Spleen (tissue), 13 donors: ENCODE measurements at places on chromosomes 6 and 20.

GRCh38 chr6:92634561-92634960, 784.8 kb downstream of the EPHA7 start:
- DNase-seq, result no peak

DNA sequence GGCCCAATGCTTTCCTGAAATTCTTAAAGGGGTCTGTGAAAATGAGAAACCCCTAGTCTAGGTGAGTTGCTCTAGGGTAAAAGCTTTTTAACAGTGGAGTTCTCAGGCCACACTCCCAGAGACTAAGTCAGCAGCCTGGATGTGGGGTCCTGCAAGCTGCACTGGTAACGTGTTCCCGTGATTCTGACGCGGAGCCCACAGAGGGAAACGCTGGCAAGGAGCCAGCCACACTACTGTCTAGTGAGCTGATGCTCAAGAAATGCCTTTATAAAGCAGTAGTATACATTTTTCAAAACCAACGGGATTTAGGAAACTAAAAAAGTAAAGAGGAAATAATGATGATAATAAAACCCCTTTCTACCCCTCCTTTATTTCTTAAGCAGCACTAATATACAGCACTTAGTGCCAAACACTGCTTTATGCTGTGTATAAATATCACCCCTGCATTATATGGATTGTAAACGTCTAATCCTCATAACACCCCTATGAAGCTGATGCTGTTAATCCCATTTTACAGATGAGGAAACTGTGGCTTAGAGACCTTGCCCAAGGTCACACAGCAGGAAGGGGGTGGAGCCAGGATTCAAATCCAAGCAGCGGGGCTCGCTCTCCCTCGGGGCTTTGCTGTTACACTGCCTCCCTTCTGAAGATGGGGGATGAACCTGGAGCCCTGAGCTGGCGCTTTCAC, 25.0 kb downstream of the KCNK15 start:
- peak; percentile 47 for DNase-seq

GRCh38 chr6:43682724-43683429, 4.7 kb downstream of the MRPS18A start:
- DNase-seq, result no peak

DNA sequence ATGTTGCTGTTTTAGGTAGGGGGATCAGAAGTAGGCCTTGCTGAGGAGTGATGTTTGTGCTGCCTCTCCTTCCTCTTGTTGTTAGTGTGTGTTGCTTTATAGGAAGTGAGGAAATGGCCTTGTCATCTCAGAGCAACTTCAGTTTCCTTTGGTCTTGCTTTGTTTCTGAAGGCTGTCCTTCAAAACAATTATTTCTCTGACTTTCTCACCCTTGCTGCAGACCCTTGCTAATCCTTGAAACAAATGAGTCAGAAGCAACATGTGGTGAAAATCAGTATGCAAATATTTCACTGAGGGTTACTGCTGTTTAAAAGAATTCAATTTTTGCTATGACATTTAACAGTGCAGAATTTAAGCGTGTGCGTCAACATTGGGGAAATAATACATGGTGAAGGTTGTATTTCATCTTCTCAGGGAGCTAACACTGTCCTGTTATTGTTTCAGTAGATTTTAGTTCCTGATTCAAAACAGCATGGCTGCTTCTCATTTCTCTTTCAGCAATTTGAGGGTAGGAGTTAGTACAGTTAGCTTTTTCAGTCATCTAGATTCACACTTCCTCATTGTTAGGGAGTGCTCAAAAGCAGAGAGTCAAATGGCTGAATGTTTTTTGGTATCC, 13.8 kb downstream of the RNF144B start:
- DNase-seq, result no peak

- DNase-seq, result no peak
Measured at GRCh38 chr6:133099573-133099972, 141.6 kb upstream of the EYA4 start.

DNA sequence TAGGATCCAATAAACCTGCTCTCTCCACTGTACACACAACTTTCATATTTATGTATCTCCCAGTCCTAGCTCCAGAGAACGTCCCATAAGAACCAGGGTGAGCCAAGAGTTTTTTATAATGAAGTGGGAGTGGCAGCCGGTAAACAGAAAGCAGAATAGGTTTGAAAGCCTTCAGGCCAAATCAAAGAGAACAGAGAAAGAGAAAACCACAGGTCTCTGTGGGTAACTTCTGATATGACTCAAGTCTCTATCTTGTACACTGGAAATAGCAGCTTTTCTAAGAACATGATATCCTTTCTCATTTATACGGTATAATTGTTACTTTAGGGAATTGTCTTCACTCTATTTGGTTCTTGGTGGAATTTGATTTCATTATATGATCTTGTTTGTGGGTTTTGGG, 273.6 kb downstream of the PACRG start:
- no peak for DNase-seq

- no peak for DNase-seq
Measured at GRCh38 chr20:46408281-46408731, 1.9 kb upstream of the ELMO2 start.

- DNase-seq, result no peak
Measured at GRCh38 chr20:21396599-21397340, 556 bp downstream of the NKX2-4 start.

DNA sequence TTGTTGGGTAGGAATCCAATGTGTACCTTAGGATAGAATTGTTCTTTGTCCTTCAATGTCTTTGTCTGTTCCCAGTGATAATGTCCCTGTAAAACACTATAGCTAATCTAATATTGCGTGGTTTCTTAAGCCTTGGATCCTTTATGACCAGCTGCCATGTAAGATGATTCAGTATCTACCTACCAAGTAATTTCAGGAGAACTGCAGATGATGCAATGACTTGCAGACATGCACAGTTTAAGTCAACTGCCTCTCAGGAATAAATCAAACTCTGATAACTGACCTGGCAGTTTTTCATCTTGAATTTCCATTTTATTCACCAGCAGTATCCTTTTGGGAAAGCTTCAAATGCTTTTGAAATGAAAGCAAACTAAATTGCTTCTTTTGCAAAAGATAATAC, 157.8 kb downstream of the TPBG start:
- DNase-seq, result no peak

DNA sequence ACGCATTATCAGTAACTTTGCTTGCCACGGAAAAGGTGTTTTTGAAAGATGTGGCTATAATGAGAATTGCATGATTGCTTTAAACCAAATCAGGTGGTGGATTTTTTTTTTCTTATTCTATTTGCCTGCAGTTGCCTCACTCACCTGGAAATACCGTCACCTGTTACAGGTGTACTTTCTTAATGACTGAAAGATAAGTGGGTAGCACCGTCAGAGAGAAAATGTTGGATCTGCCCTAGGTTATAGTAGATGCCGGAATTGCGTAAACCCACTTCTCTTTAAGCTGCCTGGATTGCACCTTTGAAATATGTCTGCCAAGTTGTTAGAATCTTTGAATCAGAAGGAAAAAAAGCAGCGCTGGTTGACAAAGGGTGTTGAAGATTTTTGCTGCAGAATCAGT, 68.5 kb downstream of the SH3BGRL2 start:
- no peak for DNase-seq

- DNase-seq, result no peak
Measured at GRCh38 chr20:47774131-47774777, 11.0 kb downstream of the SULF2 start.

- no peak for DNase-seq
Measured at GRCh38 chr6:127812985-127813698, 87.7 kb downstream of the THEMIS start.

DNA sequence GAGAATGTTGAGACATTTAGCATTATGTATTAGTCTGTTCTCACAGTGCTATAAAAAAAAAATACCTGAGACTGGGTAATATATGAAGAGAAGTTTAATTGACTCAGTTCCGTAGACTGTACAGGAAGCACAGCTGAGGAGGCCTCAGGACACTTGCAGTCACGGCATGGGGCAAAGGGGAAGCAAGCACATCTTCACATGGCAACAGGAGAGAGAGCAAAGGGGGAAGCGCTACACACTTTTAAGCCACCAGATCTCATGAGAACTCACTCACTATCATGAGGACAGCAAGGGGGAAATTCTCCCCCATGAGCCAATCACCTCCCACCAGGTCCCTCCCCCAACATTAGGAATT, 26.8 kb upstream of the TFAP2A start:
- DNase-seq, result no peak

DNA sequence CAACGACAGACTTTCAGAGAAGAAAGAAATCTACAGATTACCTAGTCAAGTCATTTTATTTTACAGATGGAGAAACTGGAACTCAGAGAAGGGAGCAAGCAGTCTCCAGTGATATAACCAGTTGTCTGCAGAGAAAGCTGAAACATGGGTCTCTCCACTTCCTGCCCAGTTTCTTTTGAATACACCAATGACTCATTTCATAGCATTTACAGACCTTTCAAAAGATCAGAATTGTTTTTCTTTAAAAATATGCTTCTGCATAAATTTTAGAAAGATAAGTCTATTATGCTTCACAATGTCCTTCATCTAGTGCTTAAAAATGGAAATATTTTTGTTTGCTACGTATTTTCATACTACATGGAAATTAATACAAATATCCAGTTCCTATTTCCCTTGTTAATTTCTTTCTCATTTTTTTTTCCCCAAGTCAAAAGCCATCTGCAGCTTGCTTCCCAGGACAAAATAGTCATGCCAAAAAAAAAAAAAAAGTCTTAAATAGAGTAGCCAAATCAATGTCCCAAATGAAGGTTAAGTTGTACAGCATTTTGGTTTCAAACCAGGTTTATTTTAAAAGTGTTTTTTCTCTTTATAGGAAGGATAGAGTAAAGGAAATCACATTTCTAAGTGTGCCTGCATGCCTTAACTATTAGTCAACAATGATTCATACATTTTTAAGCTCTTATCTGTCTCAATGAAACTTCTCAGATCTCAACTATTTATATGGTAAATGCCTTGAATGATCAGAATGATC, 36.9 kb downstream of the ARHGAP18 start:
- no peak for DNase-seq

- DNase-seq, result no peak
Measured at GRCh38 chr6:3001773-3002293, 2.1 kb downstream of the NQO2 start.

DNA sequence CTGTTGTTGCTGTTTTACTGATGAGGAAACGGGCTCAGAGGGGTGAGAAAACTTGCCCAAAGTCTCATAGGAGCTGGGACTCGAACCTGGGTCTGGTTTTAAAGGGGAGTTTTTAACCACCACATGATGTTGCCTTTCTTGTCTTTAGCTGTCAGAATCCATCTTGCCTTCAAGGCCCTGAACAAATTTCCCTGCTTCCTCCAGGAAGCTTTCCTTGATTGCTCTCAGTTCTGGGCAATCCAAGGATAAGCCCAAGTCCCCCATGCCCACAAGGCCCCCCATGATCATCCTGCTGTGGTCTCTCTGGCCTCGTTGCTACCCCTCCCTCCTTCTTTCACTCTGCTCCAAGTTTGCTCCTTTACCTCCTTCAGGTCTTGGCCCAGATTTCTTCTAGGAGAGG, 73.5 kb downstream of the CD40 start:
- DNase-seq, result no peak

- no peak for DNase-seq
Measured at GRCh38 chr6:72832271-72832670, 210.4 kb downstream of the KCNQ5 start.

DNA sequence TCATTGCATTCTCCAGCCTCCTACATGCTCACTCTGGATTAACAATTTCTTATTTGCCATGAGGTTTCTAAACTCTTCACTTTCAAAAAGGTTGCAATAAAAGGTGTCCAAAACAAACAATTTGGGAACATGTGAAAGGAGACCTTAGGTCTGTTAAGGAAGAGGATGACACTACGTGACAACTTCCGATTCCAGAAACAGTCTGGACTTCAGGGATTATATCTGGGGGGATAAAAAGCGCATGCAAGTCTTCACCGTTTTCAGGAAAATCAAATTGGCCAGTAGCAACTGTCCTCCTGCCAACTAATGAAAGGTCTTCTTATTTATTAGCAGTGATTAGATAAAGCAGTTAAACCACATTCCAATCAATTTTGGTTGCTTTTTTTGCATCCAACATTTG, 1.8 kb downstream of the ZDHHC14 start:
- DNase-seq, result no peak
